Tibial nerve (tissue), 4 donors: ENCODE measurements at places on chromosomes 7 and 10.

GRCh38 chr10:20274571-20274970 lies 458.3 kb downstream of the PLXDC2 start:
- DNase-seq = no peak

- DNase-seq = no peak
Observed at GRCh38 chr10:6926971-6927370, 346.9 kb upstream of the PRKCQ start.

- DNase-seq = no peak
Observed at GRCh38 chr7:86785641-86786040, 141.9 kb downstream of the GRM3 start.

GRCh38 chr7:50317221-50317678 lies 12.7 kb downstream of the IKZF1 start:
- no peak for DNase-seq

DNA sequence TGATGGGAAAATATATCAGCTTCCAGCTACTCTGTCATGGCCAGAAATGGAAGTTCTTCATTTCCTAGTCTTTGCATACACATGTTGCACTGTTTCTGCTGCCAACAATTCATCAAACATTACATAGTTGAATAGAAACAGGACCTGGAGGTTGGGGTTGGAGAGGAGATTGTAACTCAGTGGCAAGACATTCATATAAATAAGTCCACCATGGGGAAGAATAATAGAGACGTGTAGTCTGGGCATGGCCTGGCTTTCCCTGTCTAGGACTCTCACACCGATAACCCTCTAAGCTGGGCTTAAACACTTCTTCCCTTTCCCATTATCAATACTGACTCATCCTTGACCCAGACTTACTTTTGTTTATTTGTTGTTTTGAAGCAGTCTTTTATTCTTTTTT lies 155.7 kb downstream of the PLPP4 start:
- DNase-seq = no peak

DNA sequence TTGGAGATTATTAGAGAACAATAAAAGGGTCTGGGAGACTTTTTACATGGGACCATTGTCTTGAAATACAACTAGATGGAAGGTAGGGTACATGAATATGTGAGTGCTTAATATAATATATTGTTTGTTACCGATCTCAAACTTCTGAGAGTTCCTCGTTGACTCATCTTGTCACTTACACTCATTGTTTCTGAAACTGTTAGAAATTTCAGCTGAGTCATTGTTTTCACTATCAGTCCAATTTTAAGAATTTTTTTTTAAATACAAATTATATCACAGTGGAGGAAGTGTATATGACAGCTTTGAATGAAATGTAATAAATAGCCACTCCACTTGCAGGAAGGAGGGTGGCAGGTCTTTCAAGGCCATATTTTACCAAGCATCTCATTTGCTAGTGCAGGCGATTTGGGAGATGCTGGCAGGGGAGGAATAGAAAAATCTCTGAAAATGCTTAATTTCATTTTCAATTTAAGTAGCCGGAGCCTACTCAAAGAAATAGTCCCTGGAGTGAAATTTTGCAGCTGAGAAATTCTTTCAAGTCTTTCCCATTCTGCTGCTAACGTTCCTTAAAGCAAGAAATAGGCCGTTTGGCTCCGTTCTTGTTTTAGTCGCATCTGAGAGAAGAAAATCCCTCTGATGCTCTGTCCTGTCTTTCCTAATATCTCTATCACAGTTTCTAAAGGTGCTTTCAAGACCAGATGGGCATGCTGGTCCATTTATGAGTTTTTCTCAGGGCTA lies 1404.2 kb upstream of the CELF2 start:
- DNase-seq = no peak

- no peak for DNase-seq
Observed at GRCh38 chr10:116947841-116948529, 57.0 kb downstream of the SHTN1 start.

DNA sequence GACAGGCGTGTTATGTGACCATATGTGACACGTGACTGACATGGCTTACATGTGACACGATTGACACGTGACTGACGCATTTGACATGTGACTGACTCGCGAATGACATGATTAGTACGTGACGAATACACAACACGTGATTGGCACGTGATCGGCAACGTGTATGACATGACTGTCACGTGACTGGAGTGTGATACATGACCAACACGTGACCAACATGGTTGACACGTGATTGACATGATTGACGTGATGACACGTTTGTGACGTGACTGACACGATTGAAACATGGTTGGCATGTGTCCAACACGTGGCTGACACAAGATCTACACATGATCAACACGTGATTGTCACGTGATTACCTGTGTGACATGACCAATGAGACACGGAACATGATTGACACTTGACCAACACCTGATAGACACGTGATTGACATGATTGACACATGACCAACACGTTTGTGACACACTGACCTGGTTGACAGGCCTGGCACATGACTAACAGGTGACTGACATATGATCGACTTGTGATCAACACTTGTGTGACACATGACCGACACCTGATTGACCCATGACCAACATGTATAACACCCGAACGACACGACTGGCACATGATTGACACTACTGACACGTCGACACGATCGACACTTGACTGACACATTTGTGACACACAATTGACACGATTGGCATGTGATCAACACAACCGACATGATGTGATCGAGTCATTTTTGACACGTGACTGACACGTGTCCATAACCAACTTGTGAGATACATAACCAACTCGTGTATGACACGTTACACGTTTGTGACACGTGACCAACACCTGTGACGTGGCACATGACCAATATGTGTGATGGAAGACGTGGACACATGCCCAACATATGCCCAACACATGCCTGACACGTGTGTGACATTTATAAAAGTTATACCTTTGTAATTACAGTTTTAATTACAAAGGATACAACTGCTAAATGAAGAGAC lies 21.1 kb downstream of the CRPPA start:
- DNase-seq = no peak

DNA sequence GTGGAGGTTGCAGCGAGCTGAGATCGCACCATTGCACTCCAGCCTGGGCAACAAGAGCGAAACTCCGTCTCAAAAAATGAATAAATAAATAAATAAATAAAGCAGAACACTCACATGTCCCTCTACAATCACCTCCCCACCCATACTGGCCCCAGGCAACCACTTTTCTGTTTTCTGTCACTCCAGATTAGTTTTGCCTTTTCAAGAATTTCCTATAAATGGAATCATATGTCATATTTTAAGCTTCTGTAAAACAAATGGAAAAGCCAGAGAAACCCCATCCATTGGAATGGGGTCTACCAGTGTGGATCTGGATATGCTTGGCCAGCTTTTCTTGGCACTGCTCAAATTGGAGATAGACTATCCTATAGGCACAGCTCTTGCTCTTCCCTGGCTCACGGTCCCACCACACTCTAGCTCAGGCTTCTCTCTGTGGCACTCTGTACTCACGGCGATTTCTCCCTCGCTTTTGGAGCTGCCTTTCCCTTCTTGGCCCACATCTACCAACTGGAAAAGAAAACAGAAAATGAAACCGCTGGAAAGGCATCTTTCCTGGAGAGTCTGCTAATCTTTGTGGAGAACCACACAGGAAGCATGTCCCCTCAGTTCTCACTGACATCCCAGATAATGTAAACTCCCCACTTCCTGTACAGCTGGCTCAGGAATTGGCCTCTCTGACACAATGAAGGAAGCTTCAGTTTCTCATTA lies 210.1 kb downstream of the JCAD start:
- DNase-seq = no peak

DNA sequence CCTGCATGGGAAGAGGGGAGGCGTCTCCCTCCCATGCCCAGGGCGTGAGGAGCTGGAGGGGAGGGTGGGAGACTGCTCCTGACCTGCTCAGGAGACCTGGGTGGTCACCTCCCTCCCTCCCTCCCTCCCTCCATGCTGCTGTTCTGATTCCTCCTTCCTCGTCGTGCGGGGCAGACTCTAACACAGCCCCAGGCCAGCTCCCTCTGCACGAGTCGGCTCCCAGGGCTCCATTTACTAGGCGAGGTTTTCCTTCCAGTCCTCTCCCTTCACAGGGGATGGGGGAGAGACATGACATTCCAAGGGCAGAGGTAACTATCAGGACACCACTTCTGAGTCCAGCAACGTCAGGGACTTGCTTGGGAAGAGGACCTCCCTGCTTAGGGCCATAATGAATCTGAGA lies 23.6 kb downstream of the VIPR2 start:
- no peak for DNase-seq

GRCh38 chr10:132249226-132249724 lies 58.5 kb downstream of the STK32C start:
- DNase-seq = no peak

DNA sequence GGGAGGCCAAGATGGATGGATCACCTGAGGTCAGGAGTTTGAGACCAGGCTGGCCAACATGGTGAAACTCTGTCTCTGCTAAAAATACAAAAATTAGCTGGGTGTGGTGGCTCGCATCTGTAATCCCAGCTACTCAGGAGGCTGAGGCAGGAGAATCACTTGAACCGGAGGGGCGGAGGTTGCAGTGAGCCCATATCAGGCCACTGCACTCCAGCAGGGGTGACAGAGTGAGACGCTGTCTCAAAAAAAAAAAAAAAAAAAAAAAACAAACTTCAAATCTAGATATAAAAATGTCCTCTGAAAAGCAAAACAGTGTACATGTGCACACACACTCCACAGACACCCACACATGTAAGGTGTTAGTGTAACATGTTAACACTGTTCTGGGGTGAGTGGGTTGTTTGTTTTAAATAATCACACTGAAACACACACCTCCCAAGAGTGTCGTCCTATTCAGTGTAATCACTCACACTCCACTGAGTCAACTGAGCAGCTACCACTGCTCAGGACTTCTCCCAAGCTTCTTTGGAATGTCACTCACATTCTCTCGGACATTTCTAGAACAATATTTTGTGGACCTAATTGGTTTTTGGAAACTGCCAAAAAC lies 12.8 kb upstream of the RGS10 start:
- DNase-seq = no peak

GRCh38 chr10:51241461-51241860 lies 167.2 kb downstream of the PRKG1 start:
- no peak for DNase-seq

- DNase-seq = no peak
Observed at GRCh38 chr7:94907026-94907810, at the start of gene PPP1R9A. Gene PPP1R9A, plus strand, starts transcription at chr7:94907594. Its CDS starts 2,520 bp downstream, at chr7:94910114.

DNA sequence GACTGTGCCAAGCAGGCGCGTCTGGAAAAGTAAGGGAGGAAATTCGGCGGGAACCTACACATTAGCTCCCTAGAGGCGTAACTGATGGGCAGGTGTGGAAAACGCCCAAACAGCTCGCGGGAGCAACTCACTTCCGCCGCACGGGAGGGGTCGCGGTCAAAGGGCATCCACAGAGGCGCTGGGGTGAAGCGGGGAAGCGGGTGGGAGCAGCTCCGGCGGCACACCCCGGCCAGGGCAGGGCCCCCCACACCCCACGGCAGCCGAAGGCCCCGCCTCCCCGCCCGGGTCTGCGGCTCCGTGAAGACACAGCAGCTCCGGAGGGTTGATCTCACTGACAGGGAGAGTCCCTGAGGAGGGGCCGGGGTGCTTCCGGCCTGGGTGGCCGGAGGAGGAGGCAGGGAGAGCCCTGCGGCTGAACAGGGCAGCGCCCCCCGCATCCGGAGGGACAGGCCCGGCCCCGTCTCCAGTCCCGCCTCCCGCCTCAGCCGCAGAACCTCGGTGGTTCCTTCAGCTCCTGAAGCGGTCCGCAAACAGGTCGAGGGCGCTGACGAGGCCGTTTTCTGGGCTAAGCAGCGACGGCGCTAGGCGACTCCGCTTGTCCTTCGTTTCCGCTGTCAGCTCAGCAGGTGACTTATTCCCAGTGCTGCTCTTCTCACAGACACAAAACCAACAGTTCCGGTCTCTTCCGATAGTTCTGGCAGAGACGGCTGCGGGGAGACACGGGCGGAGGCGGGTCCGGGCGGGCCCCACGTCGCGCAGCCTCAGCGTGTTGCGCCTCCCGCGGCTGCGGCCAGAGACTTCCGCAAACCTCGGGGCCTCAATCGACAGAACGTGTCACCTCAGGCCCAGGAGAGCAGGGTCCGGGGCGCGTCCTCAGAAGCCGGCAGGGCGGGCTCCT lies 276.1 kb downstream of the DNAJB6 start:
- DNase-seq = no peak

GRCh38 chr7:69250958-69251357 lies 347.3 kb upstream of the AUTS2 start:
- DNase-seq = no peak

DNA sequence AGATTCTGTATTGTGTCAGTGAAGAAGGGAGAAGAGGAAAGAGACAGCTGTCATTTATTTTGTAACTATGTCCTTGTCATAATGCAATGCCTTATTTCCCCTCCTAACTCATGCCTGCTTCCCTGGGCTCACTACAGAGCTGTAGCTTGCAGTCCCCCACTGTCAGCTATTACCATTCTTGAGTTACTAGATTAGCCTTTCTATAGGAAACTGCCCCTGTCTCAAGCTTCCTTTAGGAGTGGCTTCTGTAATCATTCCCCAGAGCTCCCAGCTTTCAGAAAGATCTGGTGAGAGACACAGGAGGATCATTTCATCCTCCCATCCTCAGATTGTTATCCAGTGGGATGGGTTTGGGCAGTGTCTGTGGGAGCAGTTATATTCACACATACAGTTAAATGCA lies 32.4 kb upstream of the SMKR1 start:
- DNase-seq = no peak
